ENCODE measurements at places on chromosomes 7 and 10.

DNA sequence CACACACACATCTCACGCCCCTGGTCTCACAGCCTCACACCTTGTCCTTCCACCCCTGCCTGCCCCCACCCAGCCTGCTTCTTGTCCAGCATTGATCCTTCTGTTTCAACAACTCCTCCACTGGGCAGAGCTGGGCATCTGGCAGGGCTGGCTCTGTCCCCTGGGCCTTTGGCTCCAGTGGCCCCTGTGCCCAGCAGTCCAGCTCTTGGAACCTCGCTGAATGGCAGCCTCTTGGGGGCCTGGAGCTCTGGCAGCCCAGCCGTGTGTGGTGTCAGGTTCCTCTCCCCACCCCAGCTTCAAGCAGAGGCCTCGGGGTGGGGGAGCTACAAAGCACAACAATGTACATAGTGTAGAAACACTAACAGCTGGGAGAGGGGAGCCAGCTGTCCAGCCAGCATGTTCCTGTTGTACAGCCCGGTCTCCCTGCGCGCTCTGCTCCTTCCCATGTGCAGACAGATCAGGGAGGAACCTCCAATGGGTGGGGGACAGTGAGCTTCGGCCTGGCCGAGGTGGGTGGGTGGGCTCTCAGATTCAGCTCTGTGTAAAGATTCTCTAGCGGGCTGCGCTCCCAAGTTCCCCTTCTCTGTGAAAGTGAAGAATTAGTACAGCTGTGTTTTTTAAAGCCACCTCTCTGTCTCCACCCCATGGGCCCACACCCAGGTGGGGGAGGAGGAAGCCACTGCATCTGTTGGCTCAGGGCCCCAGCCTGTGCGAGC is 19.4 kb downstream of the ZMIZ2 start:
- DNase-seq = no peak

GRCh38 chr7:6621195-6622133 is 6.1 kb downstream of the ZNF853 start:
- DNase-seq = no peak

DNA sequence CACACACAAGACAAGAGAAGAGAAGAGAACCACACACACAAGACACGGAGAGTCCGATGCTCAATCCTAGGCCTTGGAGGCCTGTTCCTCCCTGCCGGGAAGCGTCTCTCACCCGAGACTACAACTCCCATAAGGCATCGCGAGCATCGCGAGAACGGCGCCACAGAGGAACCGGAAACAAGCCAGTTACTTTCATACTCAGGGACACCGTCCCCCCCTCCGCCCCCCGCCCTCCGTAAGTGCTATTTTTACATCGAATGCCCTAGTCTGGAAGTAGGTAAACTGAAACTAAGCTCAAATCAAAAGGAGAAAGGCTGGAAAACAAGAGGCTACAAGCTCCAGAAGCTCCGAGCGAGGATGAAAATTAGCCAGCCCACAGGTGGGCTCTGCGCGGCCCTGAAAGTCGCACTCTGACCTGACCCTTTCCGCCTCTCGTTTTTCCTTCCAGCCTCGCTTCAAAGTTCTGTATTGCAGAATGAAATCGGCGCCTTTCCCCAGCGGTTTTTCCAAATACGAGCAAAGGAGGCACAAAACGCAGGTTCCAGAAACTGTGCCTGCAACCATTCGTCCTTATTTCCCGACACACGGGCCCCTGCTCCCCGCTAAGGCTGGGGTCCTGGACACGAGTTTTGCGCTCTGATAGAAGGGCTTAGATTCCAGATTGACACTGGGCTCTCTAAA is 11.5 kb upstream of the DNAJC12 start:
- DNase-seq = peak; percentile 91

DNA sequence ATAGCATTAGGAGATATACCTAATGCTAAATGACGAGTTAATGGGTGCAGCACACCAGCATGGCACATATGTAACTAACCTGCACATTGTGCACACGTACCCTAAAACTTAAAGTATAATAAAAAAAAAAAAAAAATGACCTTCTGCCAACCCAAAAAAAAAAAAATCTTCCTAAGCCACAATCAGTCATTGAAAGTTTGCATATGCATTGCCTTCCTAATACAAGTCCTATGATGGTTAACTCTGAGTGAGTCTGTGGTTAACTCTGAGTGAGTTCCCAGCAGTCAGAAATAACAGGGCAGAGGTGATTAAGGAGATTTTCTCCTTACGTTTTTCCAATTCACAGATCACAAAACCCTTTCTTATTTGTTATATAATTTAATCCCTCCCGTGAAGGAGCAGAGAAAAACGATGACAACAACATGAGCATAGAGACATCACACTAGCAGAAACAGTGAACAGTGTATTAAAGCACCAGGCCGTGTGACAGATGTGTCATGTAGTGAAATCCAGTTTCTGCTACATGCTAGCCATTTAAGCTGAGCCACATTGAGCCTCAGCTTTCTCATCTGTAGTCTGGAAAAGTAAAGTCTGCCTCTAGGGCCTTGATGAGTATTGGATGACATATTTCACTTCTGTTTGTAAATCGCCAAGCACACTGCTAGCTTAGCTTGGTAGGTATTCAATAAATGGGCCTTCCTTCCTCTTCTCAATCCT is 7.4 kb upstream of the RNF148 start:
- DNase-seq = no peak

DNA sequence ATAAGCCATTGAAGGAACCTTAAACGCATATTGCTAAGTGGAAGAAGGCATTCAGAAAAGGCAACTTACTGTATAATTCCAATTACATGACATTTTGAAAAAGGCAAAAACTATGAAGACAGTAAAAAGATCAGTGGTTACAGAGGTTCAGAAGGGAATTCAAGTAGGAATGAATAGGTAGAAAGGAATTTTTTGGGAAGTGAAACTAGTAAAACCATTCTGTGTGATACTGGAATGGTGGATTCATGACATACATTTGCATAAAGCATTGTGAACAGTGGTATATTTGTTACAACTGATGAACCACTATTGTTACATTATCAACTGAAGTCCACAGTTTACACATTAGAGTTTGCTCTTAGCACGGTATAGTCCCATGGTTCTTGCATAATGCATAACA is 114.2 kb upstream of the GPR22 start:
- peak; percentile 17 for DNase-seq
